Right lobe of liver (tissue), 6 donors: ENCODE measurements at places on chromosomes 2 and 18. TPM values are rescaled to one million over a fixed set of nuclear protein-coding genes. Genes with fewer than 3 reads are reported as not detected.
A peak's percentile ranks its signal among the peaks of the same experiment; 100 is the strongest.

The UBE2E3 gene
- 31.6 TPM for total RNA-seq

DNA sequence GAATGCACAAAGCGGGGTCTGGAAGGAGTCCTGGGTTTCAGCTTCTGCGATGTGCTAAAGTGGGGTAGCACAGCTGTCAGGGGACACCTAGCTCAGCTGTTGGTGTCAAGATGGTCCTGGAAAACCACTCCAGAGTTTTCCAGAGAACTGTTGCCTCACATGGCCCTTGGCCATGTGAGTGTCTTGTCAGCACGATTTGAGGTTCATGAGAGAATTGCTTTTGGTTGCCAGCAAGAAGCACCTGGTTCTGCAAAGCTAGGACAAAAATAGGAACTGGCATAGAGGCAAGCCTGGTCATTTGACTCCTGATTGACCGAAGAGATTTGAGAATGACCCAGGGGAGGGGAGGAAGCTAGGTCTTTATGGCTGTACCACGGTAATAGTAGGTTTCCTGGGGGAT lies 50.4 kb upstream of the CTLA4 start:
- H3K4me1 ChIP-seq: peaks cover 8% of the 10 kb centered on the region
- no peak for DNase-seq
- H3K27ac ChIP-seq: no peak overlapping the region
- no peaks in the 10 kb centered on the region for H3K36me3 ChIP-seq

DNA sequence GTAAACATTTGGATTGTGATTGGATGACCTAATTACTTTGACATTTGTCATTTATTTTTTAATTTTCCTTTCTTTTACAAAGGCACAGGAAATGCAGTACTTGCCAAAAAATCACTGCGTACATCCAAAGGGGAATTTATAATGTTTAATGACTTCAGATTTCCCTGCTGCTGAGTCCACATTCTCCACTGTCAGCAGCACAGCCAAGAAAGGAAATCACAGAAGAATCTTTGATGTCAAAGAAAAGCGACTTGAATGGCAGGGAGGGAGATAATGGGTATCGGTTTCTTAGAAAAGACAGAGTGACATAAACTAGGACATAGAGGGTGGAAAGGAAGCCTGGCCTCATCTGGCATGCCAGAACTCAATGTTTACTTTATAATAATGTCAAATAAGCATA lies 41.4 kb upstream of the COPS8 start:
- no peaks in the 10 kb centered on the region for H3K27me3 ChIP-seq
- DNase-seq: no peak
- H3K4me3 ChIP-seq: no peak overlapping the region
- H3K27ac ChIP-seq: no peak overlapping the region
- H3K36me3 ChIP-seq: no peaks in the 10 kb centered on the region

DNA sequence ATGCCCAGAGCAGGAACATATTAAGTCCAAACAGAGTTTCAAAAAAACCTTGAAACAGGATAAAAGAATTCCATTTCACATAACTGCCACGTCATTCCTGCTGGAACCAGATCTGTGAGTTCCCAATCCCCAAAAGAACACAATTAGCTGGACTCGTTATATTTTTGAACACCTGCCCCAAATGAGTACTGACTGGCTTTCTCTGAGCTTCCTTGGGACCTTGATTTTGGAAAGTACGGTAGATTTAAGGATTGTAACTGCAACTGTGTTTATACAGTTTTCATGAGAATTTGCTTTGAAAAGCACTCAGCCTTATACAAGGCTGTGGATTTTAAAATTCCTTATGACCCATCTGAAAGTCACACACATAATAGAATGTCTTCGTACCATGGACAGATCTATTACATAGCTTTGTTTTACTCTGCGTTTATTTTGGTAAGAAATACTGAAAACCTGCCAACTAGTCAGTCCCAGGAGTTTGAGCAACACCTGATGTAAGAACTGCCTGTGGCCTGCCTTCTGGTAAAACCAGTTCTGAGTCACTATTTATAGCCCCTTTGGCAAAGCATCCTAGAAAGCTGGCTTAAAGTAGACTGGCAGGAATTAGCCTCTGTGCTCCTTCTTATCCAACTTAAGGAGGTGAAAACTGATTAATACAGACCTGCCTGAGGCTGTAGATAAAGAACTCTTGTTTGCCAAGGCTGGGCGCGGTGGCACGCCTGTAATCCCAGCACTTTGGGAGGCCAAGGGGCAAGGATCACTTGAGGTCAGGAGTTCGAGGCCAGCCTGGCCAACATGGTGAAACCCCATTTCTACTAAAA lies 48.1 kb downstream of the MERTK start:
- H3K27me3 ChIP-seq: no peaks in the 10 kb centered on the region
- H3K4me3 ChIP-seq: no peak overlapping the region
- no peaks in the 10 kb centered on the region for H3K4me1 ChIP-seq
- peak; percentile 69 for DNase-seq

DNA sequence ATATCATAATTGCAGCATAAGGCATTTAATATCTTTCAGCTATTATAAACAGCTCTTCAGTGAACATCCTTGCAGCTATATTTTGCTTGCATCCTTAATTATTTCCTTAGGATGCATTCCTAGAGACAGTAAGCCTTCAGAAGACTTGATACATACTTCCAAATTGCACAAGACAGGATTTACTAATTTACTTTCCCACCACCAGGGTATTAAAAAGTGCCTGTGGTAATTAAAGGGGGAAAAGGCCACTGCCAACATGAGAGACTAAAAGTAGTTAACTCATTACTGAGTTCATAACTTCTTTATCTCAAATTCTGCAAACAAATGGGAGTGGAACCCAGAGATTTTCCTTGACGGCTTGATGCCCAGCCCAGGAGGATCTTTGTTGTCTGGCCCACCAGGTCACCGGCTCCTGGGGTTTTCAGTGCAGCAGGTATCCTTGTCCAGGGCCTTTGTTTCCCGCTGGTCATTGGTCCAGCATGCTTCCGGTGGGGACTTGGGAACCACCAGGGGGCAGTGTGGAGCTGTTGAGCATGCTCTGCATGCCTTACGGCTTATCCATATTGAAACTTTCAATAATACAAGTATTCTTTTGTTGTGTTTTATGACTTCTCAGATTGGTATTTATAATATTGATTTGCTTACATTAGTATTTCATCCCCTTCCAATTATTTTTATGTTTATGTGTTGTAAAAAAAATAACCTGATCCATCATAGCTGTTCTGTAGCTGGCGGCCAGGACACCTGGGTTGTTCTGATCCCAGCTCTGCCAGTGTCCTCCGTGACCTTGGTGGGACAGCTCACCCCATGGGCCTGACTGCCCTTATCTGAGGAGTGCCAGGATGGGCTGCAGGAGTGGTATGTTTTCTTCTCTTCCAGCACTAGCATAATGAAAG lies 61.4 kb downstream of the TGOLN2 start:
- no peak overlapping the region for H3K27ac ChIP-seq
- H3K4me3 ChIP-seq: no peak overlapping the region
- H3K36me3 ChIP-seq: no peaks in the 10 kb centered on the region
- peak; percentile 81 for DNase-seq
- H3K27me3 ChIP-seq: no peaks in the 10 kb centered on the region

The WDR54 gene
- total RNA-seq: 5.3 TPM

GRCh38 chr18:73954268-73954667 lies 193.4 kb downstream of the FBXO15 start:
- no peaks in the 10 kb centered on the region for H3K36me3 ChIP-seq
- H3K27me3 ChIP-seq: no peaks in the 10 kb centered on the region
- DNase-seq: no peak
- no peak overlapping the region for H3K4me3 ChIP-seq
- no peaks in the 10 kb centered on the region for H3K4me1 ChIP-seq
- no peak overlapping the region for H3K27ac ChIP-seq

DNA sequence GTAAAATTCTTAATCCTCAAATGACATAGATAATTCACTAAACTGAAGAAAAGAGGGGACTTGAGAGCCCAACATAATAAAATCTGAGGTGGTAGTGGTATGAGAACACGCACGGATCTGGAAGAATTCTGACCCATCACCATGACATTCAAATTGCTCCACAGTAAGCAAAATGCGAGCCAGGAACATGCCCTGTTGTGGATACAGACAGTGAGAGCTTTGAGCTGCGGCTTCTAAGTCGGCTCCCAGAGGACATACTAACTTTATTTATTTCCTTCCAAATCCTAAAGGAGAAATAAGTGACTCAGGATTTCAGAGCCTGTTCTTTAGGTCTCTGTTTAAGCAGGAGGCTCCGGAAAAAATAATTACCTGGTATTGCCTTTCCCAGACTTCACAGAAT lies 143.4 kb upstream of the SMAD7 start:
- no peak overlapping the region for H3K4me3 ChIP-seq
- no peak for DNase-seq
- no peaks in the 10 kb centered on the region for H3K36me3 ChIP-seq
- no peaks in the 10 kb centered on the region for H3K27me3 ChIP-seq
- no peak overlapping the region for H3K27ac ChIP-seq
- H3K4me1 ChIP-seq: no peaks in the 10 kb centered on the region
